Endothelial cell (in vitro differentiated cells): ENCODE measurements at places on chromosomes 13 and 19. TPM values are rescaled to one million over a fixed set of nuclear protein-coding genes. Genes with fewer than 3 reads are reported as not detected.

GRCh38 chr19:55256562-55257460 is 2.0 kb downstream of the PPP6R1 start:
- no peak for DNase-seq

GRCh38 chr13:98443329-98443728 is 133.6 kb downstream of the STK24 start:
- no peak for DNase-seq

Gene CDC16
- total RNA-seq: 65.4 TPM

DNA sequence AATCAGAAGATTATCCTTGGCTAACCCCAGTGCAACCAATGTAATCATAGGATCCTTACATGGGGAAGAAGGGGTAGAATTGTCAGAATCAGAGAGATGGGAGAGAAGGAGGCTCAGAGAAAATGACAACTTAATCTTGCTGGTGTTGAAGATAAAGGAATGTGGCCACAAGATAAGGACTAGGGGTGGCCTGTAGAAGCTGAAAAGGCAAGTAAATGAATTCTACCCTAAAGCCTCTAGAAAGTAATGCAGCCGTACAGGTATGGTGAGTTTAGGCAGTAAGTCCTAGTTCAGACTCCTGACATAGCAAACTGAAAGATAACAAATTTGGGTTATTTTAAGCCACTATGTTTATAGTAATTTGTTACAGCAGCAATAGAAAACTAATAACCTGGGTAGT is 718.5 kb downstream of the SLITRK6 start:
- no peak for DNase-seq

Gene USHBP1
- 54.2 TPM for total RNA-seq

- no peak for DNase-seq
These were observed 139.7 kb downstream of the FLT1 start for GRCh38 chr13:28355046-28355821.

- DNase-seq: no peak
These were observed 88.0 kb downstream of the TBC1D4 start for GRCh38 chr13:75393839-75394520.

DNA sequence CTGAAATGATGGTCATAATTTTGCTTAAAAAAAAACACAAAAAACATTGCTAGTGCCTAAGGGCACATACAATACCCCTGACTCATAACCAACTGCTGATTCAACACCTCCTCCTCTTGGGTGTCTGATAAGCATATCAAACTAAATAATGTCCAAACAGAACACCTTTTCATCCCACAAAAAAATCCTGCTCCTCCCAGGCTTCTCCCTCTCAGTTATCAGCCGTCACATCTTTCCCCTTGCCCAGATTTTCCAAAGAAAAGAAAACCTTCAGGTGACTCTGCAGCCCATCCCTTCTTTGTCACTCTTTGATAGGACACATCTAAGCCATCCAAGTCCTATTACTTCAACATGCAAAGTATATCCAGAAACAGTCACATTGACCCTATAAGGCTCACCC is 46.9 kb downstream of the ABCC4 start:
- no peak for DNase-seq

DNA sequence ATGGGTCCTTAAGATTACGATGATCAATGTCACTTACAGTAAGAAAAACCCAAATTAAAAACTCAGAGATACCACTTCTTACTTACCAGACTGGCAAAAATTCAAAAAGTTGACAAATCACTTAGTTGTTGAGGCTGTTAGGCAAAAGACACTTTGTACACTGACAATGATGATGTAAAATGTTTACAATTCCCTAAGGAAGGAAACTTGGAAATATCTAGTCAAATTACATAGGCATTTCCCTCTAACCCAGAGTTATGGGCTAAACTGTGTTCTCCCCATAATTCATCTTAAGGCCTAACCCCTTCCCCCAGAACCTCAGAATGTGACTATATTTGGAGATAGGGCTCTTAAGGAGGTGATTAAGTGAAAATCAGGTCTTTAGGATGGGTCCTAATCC is 12.0 kb downstream of the TGDS start:
- DNase-seq: no peak

Gene BCAM
- total RNA-seq: 6.9 TPM

Gene DENND1C
- total RNA-seq: 1.5 TPM
